ENCODE measurements at places on chromosomes 2 and 18. TPM values are rescaled to one million over a fixed set of nuclear protein-coding genes. Genes with fewer than 3 reads are reported as not detected.

Gene KIF1A
- total RNA-seq, result not detected

Gene VWC2L
- total RNA-seq, result under 0.01 TPM

Gene IL18RAP
- not detected for total RNA-seq

Gene CYRIA
- total RNA-seq, result 18.1 TPM

Gene TUBA4B
- 0.11 TPM for total RNA-seq

Gene C2orf72
- 0.22 TPM for total RNA-seq

Gene SAG
- total RNA-seq, result not detected

Gene LRATD1
- total RNA-seq, result 3.5 TPM

Gene MOCOS
- total RNA-seq, result 2.2 TPM

Gene ANKRD30BL
- not detected for total RNA-seq

Gene CREG2
- total RNA-seq, result 5.2 TPM

Gene OTOF
- 0.66 TPM for total RNA-seq

Gene SIGLEC15
- total RNA-seq, result 1.2 TPM

Gene EPHA4
- total RNA-seq, result 33.2 TPM

Gene C2orf15
- not detected for total RNA-seq

Gene MAP3K19
- not detected for total RNA-seq

Gene ARL4C
- 39.3 TPM for total RNA-seq

Gene POMC
- 1.1 TPM for total RNA-seq

Gene CIB4
- not detected for total RNA-seq

Gene SERPINB4
- not detected for total RNA-seq

Gene GATA6
- total RNA-seq, result 15.2 TPM

Gene KLHL30
- total RNA-seq, result not detected
